ENCODE measurements at places on chromosomes 5 and 9.

DNA sequence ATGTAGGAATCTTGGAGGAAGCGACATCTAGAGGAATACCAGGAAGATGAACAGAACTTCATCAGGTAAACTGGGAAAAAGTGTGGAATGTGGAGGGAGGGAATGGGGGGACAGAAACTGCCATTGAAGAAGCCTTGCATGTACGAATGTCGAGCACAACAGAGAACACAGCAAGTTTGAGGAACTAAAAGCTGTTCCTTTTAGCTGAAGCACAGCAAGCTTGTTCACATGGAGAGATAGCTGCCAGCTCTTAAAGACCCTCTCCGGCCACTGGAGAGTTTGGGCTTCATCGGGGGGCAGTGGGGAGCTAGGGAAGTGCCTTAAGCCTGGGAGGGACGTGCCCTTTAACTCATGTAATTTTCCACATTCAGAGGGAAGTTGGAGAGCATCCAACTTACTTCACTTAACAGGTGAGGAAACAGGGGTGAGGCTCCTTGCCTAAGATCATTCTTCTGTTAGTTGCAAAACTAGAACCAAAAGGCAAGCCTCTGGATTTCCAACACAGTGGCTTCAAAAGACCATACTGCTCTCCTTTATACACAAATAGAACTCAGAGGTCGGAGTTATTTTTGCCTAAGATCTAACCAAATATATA is 2.3 kb upstream of the CYFIP2 start:
- no peak for DNase-seq

- no peak for DNase-seq
These were observed 122.1 kb upstream of the SPRY4 start for GRCh38 chr5:142446960-142447279.

DNA sequence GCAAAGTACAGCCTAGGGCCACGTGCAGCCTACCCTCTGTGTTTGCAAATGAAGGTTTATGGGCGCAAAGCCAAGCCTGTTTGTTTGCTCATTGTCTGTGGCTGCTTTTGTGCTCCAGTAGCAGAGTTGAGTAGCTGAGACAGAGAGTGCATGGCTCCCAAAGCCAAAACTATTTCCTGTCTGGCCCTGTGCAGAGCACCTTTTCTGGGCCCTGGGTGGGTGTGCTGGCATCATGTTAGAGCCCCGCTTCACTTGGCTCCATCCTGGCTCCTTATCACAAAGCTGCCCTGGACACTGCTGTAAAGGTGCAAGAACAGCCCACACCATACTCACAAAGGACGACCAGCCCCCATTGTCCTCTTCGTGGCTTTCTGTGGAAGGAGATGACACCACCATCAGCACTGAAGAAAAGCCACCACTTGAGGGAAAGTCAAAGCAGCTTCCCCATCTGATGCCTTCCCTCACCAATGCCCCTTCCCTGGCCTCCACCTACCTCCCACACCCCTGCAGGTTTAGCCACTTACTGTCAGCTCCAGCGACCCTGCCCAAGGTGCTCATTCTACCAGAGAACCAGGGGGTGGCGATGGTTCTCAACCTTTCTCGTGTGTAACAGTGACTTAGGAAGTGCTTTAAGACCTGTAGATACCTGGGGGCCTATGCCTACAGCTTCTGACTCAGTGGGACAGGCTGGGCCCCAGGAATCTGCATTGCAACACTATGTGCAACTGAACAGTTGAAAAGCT is 23.4 kb downstream of the LCP2 start:
- DNase-seq: no peak

GRCh38 chr9:2119566-2119965 is 104.4 kb downstream of the SMARCA2 start:
- DNase-seq: no peak

DNA sequence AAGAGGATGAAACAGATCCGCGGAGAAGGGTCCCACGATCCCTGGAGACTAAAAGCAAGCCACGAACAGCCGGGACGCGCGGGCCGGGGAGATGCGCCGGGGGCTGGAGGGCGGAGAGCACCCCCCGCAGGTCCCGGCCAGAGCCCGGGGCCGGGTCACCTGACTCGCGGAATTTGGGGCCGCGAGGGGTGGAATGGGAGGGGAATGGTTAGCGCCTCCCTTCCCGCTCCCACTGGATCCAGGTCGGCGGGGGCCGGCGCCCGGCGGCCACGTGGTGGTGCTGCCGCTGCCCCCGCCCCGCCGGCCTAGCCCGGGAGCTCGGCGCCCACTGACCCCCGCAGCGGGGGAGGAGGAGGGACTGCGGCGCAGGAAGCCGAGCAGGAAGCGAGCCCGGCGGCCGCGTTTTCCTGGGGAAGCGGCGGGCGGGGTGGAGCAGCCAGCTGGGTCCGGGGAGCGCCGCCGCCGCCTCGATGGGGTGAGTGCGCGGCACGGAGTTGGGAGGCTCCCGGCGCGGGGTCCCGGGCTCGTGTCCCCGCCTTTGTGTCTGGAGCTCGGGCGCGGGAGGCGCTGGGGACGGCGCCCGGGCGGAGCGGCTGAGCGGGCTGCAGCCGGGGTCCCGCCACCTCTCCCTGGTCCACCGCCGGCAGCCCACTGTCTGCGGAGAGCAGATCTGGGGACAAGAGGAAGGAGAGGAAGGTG is at the start of gene RAI14:
Gene RAI14 (plus strand): TSS at position 328 of the 699 bp plus-strand sequence. CDS start 30,592 bp downstream, outside the sequence.
- no peak for DNase-seq

DNA sequence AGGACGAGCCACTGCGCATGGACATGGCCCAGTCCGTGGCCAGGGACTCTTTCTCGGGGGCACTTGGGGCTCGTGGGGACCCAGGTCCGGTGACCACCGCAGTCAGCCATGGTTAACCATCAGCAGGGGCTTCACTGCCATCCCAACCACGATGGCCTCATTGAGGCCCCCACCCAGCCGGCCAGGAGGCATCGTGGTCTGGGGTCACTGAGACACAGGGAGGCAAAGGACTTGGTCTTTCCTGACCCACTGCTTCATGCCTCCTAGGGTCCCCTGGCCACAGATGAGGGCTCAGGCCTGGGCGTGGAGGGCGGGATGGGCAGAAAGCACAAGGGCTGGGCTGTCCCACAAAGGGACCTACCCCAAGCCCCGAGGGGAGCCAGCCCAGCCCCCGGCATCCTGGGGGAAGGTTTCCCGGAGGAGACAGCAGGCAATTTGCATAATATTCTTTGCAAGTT is 6.6 kb downstream of the NACC2 start:
- DNase-seq: no peak

All from stimulated activated CD8-positive, alpha-beta memory T cell treated with anti-CD3 and anti-CD28 coated beads, Interleukin-7, amount 100 ng/mL, for 24 hours (primary cell).